Right ventricle myocardium inferior (tissue), 1 donor: ENCODE measurements at places on chromosomes 5 and 9.

DNA sequence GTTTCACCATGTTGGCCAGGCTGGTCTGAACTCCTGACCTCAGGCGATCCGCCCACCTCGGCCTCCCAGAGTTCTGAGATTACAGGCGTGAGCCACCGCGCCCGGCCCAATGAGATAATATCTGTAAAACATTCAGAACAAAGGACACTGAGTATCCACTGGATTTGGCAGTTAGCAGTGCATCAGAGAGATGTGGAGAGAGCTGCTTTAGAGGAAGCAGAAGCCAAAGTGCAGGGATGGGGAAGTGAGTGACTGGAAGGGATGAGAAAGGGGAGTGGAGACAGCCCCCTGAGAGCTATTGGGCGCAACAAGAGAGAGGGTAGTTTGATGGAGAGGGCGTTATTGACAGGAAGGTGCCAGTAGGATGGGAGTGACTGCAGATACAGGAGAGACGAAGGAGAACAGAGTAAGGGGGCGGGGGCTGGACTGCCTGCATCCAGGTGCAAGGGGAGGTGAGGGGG lies 157.5 kb upstream of the SHB start:
- DNase-seq = no peak

DNA sequence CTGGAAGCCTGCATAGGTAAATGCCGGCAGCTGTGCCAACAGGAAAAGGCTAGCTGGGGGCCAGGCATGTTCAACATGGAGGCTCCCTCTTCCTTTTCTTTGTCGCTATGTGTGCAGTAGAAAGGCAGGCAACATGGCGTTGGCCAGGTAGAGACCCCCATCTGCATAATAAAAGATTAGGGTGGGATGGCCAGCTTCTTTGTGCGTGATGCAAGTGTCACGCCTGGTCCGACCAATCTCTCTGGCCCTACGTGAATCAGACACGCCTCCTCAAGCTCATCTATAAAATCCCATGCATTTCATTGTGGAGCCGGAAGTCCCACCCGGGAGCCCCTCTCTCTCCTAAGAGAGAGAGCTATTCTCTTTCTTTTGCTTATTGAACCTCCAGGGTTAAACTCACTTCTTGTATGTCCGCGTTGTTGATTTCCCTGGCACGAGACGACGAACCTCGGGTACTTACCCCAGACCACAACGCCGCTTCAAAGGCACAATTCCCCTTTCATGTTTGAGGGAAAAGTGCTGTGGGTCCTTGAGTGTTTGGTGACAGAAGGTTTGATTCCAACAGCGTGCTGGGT lies 25.0 kb upstream of the C5orf47 start:
- no peak for DNase-seq

DNA sequence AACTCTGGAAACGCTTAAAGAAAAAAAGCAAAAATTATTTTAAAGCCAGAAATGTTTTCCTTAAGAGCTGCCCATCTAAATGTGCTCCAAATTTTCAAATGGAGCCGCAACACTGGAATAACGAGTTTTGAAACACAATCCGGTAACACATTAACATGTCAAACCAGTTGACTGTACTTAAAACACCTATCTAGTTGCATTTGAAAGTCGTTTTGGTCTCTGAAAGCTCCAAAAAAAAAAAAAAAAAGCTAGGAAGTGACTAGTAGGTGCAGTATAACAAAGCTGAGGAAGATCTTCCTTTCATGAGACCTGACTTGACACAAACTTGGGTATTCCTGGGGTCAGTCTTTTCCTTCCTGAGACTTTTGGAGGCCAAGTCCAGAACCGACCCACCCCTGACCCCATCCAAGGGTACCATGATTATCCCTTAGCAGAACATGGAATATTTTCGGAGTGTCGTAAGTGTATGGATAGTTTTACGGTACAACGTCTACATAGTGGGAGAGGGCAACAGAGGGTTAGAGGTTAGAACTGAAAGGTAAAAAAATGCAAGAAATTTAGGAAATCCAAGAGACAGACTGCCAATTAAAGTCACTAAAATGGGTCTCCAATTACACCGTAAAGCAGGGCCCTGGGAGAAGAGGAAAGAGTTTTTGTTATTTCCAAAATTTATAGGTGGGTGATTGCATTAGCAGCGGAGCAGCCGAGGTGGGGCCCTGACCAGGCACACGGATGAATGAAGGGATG lies 812 bp downstream of the CETN3 start:
- DNase-seq = no peak

GRCh38 chr9:106864373-106865143 lies 1.6 kb downstream of the ZNF462 start:
- no peak for DNase-seq

- no peak for DNase-seq
Observed at GRCh38 chr5:151130922-151131891, 26.4 kb downstream of the ANXA6 start.

- DNase-seq = no peak
Observed at GRCh38 chr5:135482381-135482933, 30.3 kb upstream of the TIFAB start.

DNA sequence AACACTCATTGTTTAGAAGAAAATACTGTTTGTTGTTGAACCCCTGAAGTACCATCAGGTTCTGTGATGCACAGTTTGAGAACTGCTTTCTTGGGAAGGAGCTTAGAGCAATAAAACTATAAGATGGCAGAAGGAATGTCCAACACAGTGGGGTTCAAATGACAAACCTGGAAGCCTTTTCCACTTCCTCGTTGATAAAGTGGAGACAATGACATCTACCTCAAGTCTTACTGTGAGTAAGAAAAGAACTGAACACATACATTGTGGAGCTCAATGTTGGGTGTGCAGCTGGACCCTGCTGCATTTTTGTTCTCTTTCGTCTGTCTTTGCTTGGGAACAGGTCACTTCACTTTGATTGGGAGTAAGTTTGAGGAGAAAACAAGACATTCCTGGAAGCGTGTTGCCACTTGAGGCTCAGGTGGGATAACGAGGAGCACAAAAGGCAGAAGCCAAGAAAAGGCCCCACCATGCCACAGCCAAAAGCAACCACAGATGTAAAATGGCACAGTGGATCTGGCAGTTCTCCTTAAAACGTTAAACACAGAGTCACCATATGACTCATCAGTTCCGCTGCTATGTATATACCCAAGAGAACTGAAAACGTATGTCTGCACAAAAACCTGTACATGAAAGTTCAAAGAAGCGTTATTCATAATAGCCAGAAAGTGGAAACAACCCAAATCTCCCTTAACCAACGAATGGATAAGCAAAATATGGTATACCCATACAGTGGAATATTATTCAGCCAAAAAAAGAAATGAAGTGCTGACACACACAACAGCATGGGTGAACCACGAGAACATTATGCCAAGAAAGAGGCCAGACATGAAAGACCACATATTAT lies 42.9 kb upstream of the SUB1 start:
- no peak for DNase-seq

- no peak for DNase-seq
Observed at GRCh38 chr5:139408191-139408590, 4.3 kb upstream of the SPATA24 start.

- no peak for DNase-seq
Observed at GRCh38 chr9:124859803-124860581, 1.8 kb downstream of the RPL35 start.

DNA sequence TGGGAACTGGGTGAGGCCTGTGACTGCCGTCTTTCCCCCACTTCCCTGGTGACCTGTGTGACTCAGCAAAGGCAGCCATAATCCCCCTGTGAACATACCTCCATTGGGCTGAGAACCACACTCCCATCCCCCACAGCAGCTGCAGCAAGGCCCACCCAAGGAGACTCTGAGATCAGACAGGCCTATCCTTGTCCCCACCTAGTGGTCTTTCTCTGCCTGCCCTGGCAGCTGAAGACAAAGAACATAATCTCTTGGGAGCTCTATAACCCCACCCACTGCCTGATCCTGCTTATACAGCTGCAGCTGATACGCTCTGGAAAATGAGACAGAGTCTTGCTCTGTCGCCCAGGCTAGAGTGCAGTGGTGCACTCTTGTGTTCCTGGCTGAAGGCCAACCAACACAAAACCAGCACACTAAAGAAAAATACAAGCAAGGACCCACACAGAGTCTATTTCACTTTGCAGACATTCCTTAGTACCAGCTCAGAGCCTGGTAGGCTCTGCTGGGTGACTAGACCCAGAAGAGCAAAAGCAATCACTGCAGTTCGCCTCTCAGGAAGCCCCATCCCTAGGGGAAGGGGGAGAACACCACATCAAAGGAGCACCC lies 106.7 kb downstream of the MCTP1 start:
- no peak for DNase-seq

- no peak for DNase-seq
Observed at GRCh38 chr5:9932770-9933169, 302.6 kb upstream of the TAS2R1 start.

DNA sequence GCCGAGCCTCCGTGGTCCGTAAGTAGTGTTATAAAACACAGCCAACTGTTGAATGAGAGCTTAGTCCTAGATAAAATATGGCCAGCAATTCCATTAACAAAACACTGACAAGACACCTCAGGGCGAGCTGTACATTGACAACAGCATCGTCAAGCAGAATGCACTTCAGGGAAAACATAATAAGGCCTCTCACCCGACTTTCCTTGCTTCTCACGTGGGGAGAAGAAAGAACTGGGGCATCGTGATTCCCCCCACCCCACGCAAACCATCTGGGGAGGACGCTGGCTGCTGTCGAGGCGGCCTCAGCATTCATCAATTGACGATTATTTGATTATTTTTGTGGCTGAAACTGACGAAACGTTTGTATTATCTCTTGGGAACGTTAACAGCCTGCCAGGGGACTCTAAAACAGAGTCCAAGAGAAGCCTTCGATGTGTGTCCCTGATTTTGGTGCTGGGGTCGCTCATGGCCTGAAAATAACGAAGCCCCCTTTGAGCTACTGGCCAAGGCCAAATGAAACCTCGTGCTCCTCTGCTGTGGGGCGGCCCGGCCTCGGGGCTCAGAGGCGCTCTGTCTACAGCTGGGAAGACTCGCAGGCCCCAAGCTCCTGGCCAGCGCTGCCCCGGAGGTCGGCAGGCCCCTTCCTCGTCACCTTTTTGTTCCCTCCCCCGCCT lies 464 bp downstream of the GDF9 start:
- no peak for DNase-seq

DNA sequence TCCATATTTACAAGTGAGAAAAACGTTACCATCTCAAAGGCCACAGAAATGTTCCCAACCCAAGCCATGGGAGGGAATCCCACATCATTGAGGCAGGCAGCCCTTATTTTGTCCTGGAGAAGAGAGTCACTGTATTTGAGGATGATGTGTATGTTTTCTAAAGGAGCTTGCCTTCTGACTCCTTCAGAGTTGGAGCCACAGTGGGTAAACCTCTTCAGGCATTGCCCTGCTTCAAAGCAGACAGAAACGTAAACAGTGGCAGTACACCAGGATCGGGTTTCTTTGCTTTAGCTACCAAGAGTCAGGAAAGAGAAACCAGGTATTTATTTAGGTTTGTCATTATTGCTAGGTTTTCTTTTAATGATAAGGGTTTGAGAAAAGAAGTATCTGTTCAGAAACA lies 45.7 kb downstream of the MUSK start:
- no peak for DNase-seq

GRCh38 chr9:94870793-94871558 lies 144.5 kb downstream of the AOPEP start:
- DNase-seq = no peak

DNA sequence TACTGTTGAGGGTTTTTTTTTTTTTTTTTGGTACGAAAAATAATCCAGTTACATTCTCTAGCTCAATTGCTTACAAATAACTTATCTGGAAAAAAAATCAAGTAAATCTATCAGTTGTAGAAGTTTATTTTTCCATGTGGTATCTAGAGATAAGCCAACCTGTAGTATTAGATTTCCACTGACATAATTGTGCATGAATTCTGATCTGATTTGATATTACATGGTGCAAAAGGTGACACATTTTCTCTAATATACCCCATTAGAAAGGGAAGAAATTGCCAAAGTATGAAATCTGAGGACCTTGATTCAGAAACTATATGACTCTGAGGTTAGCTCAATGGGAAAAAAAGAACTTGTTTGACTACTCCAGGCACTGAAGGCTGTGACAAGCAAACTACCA lies 141.5 kb downstream of the SLF1 start:
- DNase-seq = no peak

GRCh38 chr5:145841299-145841698 lies 6.2 kb upstream of the PRELID2 start:
- DNase-seq = no peak

- DNase-seq = no peak
Observed at GRCh38 chr5:143101725-143102386, 301.6 kb downstream of the NR3C1 start.

DNA sequence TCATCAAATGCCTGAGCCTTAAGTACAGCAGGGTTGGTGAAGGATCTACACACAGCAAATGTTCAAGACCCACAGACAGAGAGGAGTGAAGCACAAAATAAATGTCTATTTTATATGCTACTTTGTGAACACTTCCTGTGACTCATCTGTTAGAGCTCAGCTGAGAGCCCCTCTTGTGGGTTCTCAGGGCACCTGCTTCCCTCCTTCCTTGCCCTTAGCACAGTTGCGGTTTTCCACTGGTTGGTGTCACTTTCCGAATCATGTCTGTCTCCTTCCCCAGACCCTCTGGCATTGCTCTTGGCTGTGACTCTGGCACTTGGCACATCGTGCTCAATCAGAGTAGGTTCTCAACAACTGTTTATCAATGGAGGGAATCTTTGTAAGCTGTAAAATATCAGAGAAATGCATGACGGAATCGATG lies 128.5 kb upstream of the STC2 start:
- no peak for DNase-seq

GRCh38 chr5:69468631-69469030 lies 24.0 kb upstream of the OCLN start:
- no peak for DNase-seq

DNA sequence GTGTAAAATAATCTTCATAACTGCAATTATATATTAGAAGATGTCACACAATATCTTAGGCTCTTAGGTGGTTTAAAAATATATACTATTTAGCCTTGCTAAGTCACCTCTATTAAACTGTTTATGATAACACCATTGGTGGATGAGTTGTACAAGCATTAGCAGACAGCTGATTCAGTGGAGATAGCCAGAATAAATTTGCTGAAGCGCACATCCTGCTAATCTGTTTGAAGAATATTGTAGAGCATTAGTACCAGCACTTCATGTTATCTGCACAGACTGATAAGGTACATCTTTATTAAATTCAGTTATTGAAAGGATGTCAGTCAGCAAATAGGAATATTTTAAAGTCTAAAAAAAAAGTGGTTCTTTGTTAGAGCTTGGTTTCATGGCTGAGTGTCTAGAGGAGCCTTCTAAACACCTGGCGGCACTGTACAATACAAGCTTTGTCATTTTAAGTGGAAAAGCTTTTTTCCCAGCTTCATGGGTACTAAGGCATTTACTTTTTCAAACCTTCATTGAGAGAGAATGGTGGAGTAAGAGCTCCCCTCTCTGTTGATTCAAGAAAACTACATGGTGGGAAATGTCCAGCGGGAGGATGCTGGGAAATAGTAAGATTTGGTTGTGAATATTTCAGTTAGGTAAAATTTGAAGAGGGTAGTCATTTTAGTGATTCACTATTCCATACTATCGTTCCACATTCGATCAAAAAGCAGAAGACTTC lies 275.1 kb downstream of the SLF1 start:
- no peak for DNase-seq

- DNase-seq = no peak
Observed at GRCh38 chr5:10289353-10289752, 18.3 kb downstream of the CMBL start.

- no peak for DNase-seq
Observed at GRCh38 chr5:89584339-89584956, 701.5 kb upstream of the MEF2C start.

- DNase-seq = peak; percentile 66
Observed at GRCh38 chr9:32551276-32552051, 663 bp upstream of the SMIM27 start.
